ENCODE measurements at places on chromosomes 6 and 20.

DNA sequence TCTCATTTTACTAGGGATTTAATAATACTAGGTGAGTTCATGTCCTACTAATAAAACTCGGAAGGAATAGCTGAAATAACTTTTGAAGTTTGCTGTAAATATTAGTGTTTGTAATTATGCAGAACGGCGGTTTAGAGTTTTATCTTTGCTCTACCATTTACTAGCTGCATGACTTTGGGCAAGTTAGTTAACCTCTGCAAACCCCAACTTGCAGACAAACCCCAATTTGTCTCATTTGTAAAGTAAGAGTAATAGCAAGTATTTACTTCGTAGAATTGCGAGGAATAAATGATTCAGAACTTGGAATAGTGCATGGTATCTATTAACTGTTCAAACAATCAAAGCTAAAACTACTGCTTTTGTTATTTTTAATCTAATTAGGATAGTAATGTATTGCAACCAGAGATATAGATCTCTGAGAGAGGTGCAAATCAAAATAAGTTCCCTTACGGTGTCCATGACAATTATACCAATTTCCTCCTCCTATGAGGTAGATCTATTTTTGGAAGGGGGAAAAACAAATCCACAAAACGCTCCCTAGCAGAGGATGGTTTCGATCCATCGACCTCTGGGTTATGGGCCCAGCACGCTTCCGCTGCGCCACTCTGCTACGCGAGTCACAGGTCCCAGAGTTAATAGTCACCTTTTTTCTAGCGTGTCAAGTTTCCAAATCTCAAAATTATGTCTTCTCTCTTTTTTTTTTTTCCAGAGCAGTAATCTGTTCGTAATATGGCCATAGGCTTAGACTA, 35.1 kb upstream of the BTN3A2 start:
- peak; percentile 49 for DNase-seq

DNA sequence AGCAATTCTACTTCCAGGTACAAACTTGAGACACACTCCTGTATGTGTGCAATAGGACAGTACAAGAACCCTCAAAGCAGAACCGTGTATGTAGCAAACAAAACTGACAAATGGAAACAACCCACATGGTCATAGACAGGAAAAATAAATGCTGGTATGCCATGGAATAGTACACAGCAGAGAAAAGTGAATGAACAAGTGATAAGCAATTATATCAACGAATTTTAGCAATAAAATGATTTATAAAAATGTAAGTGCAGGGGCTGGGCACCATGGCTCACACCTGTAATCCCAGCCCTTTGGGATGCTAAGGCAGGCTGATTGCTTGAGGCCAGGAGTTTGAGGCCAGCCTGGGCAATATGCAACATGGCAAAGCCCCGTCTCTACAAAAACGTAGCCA, 9.3 kb downstream of the RIPOR3 start:
- no peak for DNase-seq

DNA sequence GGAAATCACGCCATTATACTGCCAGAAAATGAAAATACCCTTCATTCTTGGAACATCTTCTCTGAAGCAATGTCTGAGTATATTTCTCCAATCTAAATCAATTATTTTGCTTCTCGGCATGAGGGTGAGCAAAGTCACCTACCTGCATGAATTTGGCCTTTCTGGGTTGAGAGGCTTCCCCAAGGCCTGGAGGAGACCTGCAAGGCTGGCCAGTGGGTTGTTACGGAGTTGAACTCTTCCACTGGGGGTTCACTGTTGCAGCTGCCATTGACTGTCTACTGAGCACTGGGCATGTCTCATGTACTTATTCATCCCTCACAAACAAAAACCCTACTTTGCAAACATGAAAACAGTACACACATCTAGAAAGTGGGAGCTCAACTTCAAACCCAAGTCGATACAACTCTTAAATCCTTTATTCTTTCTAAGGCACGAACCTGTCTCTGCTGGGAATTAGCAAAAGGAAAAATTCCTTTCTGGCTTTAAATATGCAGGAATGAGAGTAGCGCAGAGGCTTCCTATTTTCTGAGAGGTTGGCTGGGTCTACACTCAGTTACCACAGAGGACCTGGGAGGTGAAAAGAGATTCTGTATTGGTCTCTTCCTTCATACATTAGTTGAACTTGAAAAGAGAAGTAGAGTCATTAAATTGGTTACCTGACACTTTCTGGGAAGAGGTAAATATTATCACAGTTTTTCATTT, 87.6 kb upstream of the SGK1 start:
- no peak for DNase-seq

DNA sequence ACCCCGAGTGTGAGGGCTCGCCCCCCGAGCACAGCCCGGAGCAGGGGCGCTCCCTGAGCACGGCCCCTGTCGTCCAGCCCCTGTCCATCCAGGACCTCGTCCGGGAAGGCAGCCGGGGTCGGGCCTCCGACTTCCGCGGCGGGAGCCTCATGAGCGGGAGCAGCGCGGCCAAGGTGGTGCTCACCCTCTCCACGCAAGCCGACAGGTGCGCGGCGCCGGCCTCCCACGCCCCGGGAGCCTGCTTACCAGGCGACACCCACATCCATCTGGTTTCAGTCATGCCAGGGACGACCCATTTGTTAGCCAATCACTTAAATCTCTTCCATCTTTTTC, 73.5 kb upstream of the PBOV1 start:
- DNase-seq: no peak

DNA sequence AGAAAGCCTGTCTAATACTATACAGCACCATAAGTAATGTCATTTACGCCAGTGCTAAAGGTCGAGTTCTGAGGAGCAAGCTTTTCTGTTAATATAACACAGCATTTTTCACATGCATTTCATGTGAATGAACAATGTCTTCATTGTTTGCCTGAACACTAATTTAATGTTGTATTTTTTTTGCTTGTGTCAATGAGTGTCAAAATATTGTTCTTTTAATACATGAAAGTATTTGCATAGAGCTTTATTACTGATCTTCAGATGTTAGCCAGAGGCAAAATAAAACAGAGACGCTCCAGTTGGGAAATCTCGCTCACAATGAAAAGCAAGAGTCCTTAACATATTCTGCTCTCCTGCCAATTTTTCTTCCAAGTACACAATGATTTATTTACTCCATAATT, 151.8 kb downstream of the FOXC1 start:
- DNase-seq: no peak

DNA sequence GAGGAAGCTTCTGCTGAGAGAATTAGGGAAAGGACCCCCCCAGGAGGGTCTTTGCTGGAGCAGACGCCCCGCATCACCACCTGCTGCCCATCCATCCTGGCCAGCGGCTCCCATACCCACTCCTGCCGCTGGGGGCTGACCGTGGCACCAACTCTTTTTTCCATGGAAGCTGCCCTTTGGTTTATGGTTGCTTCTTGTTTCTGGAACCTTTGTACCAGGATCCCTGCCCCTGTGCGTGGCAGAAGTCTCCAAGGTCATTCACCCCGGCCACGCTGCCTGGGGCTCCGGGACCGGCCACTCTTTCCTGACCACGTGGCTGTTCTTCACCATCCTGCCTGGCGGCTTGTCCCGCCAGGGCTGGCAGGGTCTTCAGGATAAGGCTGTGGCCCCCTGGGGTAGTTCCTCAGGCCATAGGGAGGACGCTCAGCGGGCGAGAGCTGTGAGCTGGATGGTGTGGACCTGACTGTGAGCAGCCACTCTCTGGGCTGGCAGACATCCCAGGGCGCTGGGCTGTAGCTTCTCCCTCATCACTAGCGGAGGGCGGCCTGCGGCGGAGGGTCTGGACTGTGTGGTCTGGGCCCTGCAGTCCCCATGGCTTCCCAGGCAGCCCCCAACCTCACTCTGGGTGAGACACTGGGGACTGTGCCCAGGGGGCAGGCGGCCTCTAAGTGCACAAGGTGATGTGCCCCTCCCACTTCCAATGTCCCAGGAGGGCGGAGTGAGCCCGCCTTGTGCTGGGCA, 22.8 kb upstream of the RBBP8NL start:
- DNase-seq: no peak

GRCh38 chr6:113597231-113597583, 259.9 kb upstream of the MARCKS start:
- no peak for DNase-seq

DNA sequence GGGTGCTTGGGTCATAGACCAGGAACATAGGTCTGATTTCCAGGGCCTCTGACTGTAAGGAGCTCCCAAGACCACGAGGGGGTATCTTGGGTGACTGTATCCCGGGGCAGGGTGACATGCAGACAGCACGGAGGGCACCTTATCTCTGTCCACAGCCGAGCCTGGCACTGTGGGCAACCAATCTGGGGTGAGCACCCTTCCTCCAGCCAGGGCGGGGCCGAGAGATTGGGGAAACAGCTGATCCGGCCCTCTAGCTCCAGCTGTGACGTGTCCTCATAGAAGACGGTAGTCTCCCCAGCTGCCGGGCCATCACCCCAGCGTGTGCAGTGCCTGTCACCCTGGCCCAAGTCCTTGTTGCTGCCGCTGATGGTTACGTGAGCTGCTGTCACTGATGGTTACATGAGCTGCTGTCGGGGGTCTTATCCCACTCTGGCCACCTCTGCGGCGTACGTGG, 139.6 kb upstream of the RNF24 start:
- no peak for DNase-seq

- DNase-seq: no peak
Observed at GRCh38 chr6:36067374-36068011, 39.9 kb downstream of the MAPK14 start.

GRCh38 chr20:54456961-54457360, 18.4 kb upstream of the DOK5 start:
- no peak for DNase-seq

GRCh38 chr6:11309947-11310665, 77.6 kb upstream of the NEDD9 start:
- no peak for DNase-seq

DNA sequence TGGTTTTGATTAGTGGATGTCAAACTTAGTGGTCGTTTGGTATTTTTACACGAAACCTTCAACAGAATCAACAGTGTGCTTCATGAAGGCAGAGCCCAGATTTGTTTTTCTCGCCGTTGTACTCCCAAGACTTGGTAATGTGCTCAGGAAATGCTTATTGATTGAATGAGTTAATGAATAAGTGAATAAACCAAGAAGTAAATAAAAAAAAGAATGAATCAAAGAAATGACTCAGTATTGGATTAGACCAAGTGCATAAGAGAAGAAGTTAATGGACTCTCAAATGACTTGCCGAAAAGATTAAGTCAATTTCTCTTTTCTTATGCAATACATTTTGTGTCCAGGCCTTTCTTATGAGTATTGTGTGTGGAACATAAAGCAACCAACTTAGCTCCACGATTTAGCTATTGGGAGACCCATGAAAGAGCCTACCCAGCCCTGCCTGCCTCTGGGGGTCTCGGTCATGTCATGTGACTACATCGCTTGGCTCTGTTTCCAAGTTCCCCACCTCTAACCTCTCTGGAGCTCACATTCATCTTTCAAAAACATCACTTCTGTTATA, 10.6 kb upstream of the FUCA2 start:
- no peak for DNase-seq

DNA sequence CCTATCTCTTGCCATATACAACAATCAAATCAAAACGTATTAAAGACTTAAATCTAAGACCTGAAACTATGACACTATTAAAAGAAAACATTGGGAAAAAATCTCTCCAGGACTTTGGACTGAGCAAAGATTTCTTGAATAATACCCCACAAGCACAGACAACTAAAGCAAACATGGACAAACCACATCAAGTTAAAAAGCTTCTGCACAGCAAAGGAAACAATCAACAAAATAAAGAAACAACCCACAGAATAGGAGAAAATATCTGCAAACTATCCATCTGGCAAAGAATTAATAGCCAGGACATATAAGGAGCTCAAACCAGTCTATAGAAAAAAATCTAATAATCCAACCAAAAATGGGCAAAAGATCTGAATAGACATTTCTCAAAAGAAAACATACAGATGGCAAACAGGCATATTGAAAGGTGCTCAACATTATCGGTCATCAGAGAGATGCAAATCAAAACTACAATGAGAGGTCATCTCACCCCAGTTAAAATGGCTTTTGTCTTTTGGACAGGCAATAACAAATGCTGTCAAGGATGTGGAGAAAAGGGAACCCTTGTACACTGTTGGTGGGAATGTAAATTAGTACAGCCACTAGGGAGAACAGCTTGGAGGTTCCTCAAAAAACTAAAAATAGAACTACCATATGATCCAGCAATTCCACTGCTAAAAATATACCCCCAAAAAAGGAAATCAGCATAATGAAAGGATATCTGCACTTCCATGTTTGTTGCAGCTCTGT, 76.2 kb downstream of the SNX5 start:
- DNase-seq: no peak

Measured in stimulated activated CD4-positive, alpha-beta T cell treated with anti-CD3 and anti-CD28 coated beads, Interleukin-4, amount 100 ng/mL, for 1 hour (primary cell).